ENCODE measurements at places on chromosomes 7 and 10.

- no peak for DNase-seq
Measured at GRCh38 chr10:92068900-92069299, 145.3 kb downstream of the BTAF1 start.

DNA sequence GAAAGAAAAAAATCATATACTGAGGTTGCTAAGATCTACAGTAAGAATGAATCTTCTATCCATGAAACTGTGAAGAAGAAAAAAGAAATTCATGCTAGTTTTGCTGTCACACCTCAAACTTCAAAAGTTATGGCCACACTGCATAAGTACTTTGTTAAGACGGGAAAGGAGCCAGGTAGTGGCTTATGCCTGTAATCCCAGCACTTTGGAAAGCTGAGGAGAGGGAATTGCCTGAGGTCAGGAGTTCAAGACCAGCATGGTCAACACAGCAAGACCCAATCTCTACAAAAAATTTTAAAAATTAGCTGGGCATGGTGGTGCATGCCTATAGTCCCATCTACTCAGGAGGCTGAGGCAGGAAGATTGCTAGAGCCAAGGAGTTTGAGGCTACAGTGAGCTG lies 22.1 kb downstream of the CCDC186 start:
- no peak for DNase-seq

- DNase-seq: no peak
Measured at GRCh38 chr7:96034940-96035727, 262.8 kb downstream of the DYNC1I1 start.

DNA sequence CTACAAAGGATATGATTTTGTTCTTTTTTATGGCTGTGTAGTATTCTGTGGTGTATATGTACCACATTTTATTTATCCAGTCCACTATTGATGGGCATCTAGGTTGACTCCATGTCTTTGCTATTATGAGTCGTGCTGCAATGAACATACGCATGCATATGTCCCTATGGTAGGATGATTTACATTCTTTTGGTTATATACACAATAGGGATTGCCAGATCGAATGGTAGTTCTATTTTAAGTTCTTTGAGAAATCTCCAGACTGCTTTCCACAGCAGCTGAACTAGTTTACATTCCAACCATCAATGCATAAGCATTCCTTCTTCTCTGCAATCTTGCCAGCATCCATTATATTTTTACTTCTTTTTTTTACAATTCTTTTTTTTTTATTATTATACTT lies 35.6 kb upstream of the FAM13C start:
- DNase-seq: no peak

GRCh38 chr10:132064082-132064755 lies 1.5 kb upstream of the JAKMIP3 start:
- DNase-seq: no peak

- DNase-seq: no peak
Measured at GRCh38 chr7:106012184-106012583, 49.1 kb downstream of the CDHR3 start.

GRCh38 chr10:110597476-110597875 lies 30.0 kb downstream of the SMC3 start:
- DNase-seq: no peak

GRCh38 chr10:124221356-124222317 lies 128.2 kb upstream of the CHST15 start:
- no peak for DNase-seq

DNA sequence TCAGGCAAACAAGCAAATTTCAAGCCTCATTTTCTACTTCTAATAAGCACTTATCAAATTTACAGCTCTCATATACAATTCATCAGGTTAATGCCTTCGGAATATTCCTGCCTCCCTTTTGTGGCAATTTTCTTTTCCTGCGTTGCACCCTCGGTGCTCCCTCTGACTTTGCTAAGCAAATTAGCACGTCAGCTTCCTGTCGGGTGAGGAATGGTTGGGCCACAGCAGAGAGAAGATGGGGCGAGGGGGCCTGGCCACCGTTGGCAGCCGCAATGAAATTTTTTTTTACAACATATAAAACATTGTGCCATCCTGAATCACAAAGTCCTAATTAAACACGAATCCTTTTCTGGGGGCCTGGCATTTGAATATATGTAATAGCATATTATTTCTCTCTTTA lies 28.1 kb downstream of the ELFN1 start:
- no peak for DNase-seq

DNA sequence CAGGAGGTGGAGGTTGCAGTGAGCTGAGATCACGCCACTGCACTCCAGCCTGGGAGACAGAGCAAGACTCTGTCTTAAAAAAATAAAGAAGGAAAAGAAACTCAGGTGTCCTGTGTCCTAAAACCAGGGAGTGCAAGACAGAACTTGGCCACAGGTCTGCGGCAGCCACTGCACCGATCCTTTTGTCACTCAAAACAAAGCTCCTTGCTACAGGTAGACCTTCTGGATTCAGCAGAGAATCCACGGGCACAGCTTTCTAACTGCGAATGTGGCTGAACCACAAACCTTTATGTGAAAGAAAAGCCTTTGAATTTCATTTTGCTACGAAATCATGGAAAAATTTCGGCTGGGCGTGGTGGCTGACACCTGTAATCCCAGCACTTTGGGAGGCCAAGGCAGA lies 634.9 kb downstream of the CALN1 start:
- DNase-seq: no peak

GRCh38 chr7:48806731-48807130 lies 117.6 kb upstream of the CDC14C start:
- DNase-seq: no peak

- no peak for DNase-seq
Measured at GRCh38 chr7:82331234-82331633, 112.3 kb downstream of the CACNA2D1 start.

DNA sequence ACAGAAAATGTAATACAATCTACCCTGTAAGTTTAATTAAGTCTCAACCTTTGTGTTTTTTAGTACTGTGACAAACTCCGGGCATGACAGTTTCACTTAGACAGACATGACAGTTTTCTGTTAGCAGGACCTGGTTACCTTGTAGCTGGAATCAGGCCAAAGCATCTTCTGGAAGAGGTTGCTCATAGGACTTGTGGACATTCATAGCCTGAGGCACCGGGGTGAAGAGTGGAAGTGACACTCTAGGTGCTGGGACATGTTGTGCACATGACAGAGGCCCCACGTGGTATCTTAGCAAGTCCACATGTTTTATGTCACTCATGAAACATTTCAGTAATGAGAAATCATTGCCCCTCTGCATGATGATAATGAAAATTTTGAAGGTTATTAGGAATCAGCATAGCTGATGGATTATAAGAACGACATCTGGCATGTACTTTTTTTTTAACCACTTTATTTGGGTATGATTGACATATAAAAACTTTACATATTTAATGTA lies 441.4 kb downstream of the CNTNAP2 start:
- DNase-seq: no peak

DNA sequence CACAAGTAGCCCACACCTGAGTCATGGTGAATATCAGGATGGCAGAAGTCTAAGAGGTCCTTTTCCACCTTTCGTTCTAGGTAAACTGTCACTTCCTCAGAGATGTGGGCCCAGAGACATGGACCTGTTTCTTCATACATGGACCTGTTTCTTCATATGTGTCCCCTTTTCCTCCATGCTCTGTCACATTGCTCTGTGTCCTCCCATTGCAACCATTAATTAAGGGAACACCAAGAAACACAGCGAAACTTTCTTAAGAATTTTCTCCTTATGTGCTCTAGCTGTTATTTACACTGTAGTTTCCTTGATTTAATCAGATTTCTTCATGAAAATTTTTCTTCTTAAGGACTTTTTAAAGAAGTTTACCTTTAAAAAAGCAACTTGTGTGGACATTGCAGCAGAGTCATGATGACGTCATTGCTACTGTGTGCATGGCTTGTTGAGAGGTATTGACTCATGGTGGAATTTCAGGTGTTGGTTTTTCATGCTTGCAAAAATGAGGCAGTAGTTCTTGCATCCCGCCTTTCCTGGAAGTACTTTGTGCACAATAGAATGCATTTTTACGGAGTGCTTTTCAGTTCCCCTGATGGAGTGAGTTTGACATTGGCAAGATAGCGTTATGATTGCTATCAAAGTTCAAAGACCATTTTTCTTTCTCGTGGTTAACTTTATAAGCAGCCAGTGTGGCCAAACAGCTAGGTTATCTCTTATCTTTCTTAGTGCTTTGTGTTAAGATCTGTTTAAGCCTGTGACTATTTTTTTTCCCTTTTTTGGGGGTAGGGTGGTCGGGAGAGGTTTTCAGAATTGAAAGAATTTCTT lies 37.7 kb downstream of the CFAP58 start:
- DNase-seq: no peak

GRCh38 chr7:150453181-150453580 lies 2.8 kb downstream of the GIMAP8 start:
- DNase-seq: peak; percentile 60

DNA sequence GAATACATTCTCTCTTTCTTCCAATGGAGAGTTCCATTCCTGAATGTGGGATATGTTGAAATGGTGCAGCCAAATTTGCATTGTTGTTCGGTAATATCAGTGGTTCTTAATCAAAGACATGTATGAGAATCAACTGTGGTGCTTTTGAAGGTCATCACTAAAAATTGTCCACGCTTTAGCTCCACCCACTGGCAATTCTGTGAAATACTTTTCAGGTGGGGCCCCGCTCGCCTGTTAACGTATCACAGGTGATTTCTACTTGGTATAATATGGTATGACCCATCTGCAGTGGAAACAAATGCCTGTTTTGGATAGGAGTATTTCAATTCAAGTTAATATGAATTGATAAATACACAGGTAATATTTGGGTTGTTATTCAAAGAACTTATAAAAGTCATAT lies 178.4 kb downstream of the NSUN6 start:
- no peak for DNase-seq

- DNase-seq: no peak
Measured at GRCh38 chr10:9305018-9305655, 1250.6 kb downstream of the GATA3 start.

GRCh38 chr10:129193148-129193547 lies 273.9 kb upstream of the MGMT start:
- peak; percentile 24 for DNase-seq

GRCh38 chr7:147308539-147308938 lies 1191.9 kb downstream of the CNTNAP2 start:
- DNase-seq: no peak

- no peak for DNase-seq
Measured at GRCh38 chr10:26357203-26357602, 80.9 kb upstream of the APBB1IP start.

DNA sequence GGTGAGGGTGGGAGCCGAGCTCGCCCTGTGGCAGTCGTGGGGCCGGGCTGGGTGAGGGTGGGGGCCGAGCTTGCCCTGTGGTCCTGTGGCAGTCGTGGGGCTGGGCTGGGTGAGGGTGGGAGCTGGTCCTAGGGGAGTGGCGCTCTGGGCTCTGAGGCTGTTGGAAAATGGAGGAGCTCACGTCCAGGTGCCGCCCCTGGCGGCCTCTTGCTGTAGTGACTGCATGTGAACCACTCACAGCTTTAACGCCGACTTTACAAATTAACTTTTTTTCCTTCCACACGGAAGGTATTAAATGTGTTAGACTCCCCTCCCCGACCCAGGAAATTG lies 312.6 kb downstream of the WDR37 start:
- peak; percentile 60 for DNase-seq

GRCh38 chr7:30436046-30436445 lies 42.5 kb downstream of the NOD1 start:
- no peak for DNase-seq

GRCh38 chr10:92753865-92754264 lies 64.1 kb downstream of the HHEX start:
- no peak for DNase-seq

GRCh38 chr7:38594949-38595348 lies 36.2 kb downstream of the AMPH start:
- DNase-seq: no peak

DNA sequence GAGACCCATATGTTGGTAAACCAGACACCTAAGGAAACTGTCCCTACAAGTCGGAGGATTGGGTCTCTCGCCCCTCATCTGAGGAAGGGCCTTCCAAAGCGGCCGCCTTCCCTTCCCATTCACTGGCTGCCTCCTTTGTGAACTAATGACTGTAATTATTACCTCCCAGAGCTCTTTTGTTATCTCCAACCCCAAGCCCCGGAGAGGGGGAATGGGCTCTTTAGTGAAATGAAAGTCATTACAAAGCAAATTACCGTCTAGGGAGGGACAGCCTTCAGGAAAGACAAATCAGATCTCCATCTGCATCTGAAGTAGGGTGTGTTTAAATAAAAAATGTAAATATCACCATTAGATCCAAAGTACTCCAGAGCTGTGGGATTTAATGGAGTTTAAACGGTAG lies 2.6 kb upstream of the GAD2 start:
- DNase-seq: no peak

DNA sequence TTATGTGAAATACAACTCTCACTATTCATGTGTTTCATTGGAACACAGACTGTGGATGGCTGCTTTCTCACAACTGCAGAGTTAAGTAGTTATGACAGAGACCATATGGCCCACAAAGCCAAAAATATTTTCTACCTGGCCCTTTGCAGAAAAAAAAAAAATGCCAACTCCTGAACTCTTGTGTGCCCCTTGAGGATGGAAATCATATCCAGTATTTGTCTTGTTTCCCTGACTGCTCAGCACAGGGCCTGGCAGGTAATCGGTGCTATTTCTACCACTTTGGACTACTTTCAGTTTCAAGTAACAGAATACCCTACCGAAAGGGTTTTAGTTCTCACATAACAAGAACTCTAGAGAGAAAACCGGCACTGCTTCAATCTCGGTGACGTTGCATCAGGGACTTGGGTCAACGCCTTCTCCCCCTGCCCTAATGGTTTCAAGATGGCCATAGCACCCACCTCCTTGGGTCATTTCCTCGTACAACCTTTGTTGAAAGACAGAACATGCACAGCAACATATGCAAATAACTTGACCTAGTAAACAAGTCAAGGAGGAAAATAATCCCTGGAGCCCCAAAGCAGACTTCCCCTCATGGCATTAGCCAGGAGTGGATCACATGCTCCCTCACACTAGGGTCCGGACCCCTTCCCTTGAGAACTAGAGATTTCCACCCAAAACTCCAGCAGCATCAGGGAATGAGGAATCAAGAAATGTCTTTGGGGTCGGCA lies 11.8 kb upstream of the GPNMB start:
- DNase-seq: no peak

DNA sequence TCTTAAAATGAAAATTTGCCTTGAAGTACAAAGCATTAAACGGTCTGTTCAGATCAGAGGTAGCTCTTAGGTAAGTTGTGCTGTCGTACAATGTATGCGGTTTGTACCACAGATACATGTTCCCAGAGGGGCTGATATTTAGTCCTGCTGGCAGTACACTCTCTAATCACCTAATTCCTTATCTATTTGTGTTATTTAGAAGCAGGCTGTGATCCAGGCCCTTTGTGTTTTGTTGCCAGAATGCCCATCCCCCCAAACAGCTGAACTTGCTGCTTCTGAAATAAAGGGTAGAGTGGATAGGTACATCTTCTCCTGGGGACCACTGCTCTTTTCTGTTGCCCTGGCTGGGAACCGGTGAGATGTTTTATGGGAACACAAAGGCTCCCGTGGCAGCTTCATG lies 84.5 kb downstream of the SND1 start:
- DNase-seq: no peak

- DNase-seq: no peak
Measured at GRCh38 chr7:95471071-95471470, 14.7 kb upstream of the ASB4 start.

GRCh38 chr7:38316733-38317360 lies 43.4 kb upstream of the TARP start:
- DNase-seq: no peak

Data from activated naive CD4-positive, alpha-beta T cell treated with anti-CD3 and anti-CD28 coated beads, Interleukin-2, amount 10 ng/mL, durations not matched to agents 7 days and 5 days (primary cell).